Karpas-422 (cell line): ENCODE measurements at places on chromosomes 5 and 9. TPM values are rescaled to one million over a fixed set of nuclear protein-coding genes. Genes with fewer than 3 reads are reported as not detected.

The LAMC3 gene
- not detected in 2 replicates for total RNA-seq

- no peak for DNase-seq
- no peak overlapping the region for H3K27ac ChIP-seq
- no peaks in the 10 kb centered on the region for H3K27me3 ChIP-seq
- no peak overlapping the region for H3K4me3 ChIP-seq
- peaks cover 30% of the 10 kb centered on the region; the same call in 1 of the 2 replicates for H3K36me3 ChIP-seq
Observed at GRCh38 chr5:158769079-158769478, 330.6 kb downstream of the EBF1 start.

DNA sequence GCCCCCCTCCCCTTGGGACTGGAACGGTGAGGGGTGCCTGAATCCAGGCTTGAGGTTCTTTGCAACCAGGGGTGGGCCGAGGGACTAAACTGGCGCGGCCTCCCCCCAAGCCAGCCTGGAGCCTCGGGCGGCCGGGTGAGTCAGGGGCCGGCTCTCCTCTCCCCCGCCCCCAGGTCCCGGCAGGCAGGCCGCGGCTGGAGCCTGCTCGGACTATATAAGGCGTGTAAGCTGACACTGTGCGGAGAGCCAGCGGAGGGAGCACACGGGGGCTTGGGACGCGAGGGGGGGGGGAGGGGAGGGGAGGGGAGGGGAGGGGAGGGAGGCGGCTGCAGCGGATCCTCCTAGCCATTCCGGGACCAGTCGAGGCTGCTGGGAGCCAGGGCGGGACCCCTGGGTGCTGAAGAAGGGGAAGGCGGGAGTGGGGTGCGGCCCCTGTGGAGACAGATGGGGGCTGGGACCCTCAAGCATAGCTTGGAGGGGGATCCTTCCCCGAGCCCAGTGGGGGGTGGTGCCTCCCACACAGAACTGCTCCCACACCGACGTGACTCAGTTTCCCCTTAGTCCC lies 595 bp downstream of the PDLIM7 start:
- H3K4me3 ChIP-seq: peak overlapping the region; percentile 96
- peak overlapping the region; percentile 85 for H3K27ac ChIP-seq
- peaks cover 46% of the 10 kb centered on the region for H3K4me1 ChIP-seq
- H3K27me3 ChIP-seq: no peaks in the 10 kb centered on the region
- DNase-seq: peak; percentile 90

- DNase-seq: no peak
- no peak overlapping the region for H3K4me3 ChIP-seq
- H3K27ac ChIP-seq: no peak overlapping the region
Observed at GRCh38 chr5:174383210-174384167, 338.0 kb downstream of the NSG2 start.

DNA sequence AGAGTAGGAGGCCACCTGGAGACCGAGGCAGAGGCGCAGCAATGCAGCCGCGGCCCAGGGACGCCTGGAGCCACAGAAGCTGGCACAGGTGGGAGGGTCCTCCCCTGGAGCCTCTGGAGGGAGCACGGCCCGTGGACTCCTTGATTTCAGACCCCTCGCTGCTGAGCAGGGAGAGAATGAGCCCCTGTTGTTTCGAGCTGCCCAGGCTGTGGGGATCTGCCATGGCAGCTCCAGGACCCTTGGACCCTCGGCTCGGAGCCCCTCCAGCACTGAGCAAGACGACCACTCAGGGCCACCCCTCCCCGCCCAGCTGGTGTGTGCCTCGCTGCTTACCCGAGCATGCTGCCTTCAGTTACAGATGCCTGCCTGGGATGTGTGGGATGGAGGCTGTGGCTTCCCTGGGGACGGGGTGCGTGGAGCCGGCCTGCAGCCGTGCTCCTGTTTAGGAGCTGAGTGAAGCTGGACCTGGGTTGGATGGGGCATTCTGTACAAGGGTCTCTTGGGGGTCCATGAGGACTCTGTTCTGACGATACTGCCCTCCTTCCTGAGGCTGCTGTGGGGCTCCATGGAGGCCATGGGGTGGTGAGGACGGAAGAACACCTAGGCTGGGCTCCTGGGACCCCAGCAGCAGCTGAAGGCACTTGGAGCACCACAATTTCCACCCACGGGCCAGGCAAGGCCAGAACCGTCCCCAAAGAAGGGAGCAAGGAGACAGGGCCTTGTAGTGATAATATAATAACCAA lies 115.1 kb upstream of the LPCAT1 start:
- H3K4me1 ChIP-seq: peaks cover under 1% of the 10 kb centered on the region; the same call in 1 of the 2 replicates
- no peak overlapping the region for H3K27ac ChIP-seq
- no peaks in the 10 kb centered on the region for H3K36me3 ChIP-seq
- H3K27me3 ChIP-seq: no peaks in the 10 kb centered on the region

The ASB6 gene
- total RNA-seq: 10.6 and 16.3 TPM in 2 replicates

GRCh38 chr5:21685522-21685921 lies 1167.6 kb downstream of the CDH12 start:
- H3K36me3 ChIP-seq: no peaks in the 10 kb centered on the region
- H3K4me1 ChIP-seq: no peaks in the 10 kb centered on the region
- H3K4me3 ChIP-seq: no peak overlapping the region
- DNase-seq: no peak
- H3K27ac ChIP-seq: no peak overlapping the region
- H3K27me3 ChIP-seq: no peaks in the 10 kb centered on the region

DNA sequence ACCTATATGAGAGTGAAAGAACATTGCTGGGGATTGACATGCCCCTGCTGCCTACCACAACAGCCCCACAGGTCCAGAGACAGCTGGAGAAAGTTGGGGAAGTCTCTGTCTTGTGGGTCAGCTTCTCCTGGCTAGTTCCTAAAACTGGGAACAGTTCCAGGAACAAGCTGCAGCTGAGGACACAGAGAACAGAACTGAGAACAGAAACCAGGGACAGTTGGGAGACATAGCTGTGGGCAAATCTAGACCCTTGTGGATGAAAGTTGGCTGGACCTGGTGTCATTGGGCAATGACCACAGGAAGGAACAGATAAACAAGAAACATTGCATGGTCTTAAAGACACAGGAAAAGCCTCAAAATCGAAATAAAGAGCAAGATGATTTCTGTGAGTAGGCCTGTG lies 58.3 kb upstream of the MOCS2 start:
- H3K27ac ChIP-seq: no peak overlapping the region
- no peaks in the 10 kb centered on the region for H3K4me1 ChIP-seq
- H3K4me3 ChIP-seq: no peak overlapping the region
- H3K27me3 ChIP-seq: 0 out of 2 replicates have a peak, but pooled peaks cover 2% of the 10 kb centered on the region
- H3K36me3 ChIP-seq: no peaks in the 10 kb centered on the region

- no peaks in the 10 kb centered on the region for H3K27me3 ChIP-seq
- peaks cover 6% of the 10 kb centered on the region; the same call in 1 of the 2 replicates for H3K4me1 ChIP-seq
- no peak overlapping the region for H3K4me3 ChIP-seq
- H3K27ac ChIP-seq: no peak overlapping the region
Observed at GRCh38 chr9:134206311-134207300, 42.2 kb upstream of the RNU6ATAC start.

The OBP2B gene
- not detected in 2 replicates for total RNA-seq

- no peak overlapping the region for H3K4me3 ChIP-seq
- H3K4me1 ChIP-seq: peaks cover 10% of the 10 kb centered on the region
- no peak for DNase-seq
- H3K27ac ChIP-seq: no peak overlapping the region
Observed at GRCh38 chr9:82922686-82923085, 140.3 kb downstream of the RASEF start.

- H3K36me3 ChIP-seq: no peaks in the 10 kb centered on the region
- H3K27ac ChIP-seq: no peak overlapping the region
- peaks cover 30% of the 10 kb centered on the region for H3K4me1 ChIP-seq
- H3K4me3 ChIP-seq: no peak overlapping the region
Observed at GRCh38 chr9:125444166-125444565, 182.5 kb downstream of the GAPVD1 start.

The DRD1 gene
- total RNA-seq: not detected in 2 replicates

GRCh38 chr9:128150594-128151308 lies 1.5 kb downstream of the LCN2 start:
- H3K4me3 ChIP-seq: no peak overlapping the region
- H3K4me1 ChIP-seq: no peaks in the 10 kb centered on the region
- H3K27ac ChIP-seq: no peak overlapping the region
- DNase-seq: peak; percentile 83

GRCh38 chr9:125908136-125908535 lies 161.0 kb downstream of the PBX3 start:
- H3K36me3 ChIP-seq: no peaks in the 10 kb centered on the region
- no peak overlapping the region for H3K4me3 ChIP-seq
- H3K4me1 ChIP-seq: peaks cover 4% of the 10 kb centered on the region; the same call in 1 of the 2 replicates
- H3K27me3 ChIP-seq: no peaks in the 10 kb centered on the region
- no peak for DNase-seq

- no peaks in the 10 kb centered on the region for H3K4me1 ChIP-seq
- H3K4me3 ChIP-seq: no peak overlapping the region
- H3K27me3 ChIP-seq: no peaks in the 10 kb centered on the region
- H3K27ac ChIP-seq: no peak overlapping the region
Observed at GRCh38 chr5:107099506-107099905, 571.2 kb downstream of the EFNA5 start.

The CDH6 gene
- not detected in 2 replicates for total RNA-seq

The ANXA2R gene
- total RNA-seq: 9.0 and 15.3 TPM in 2 replicates

The PRSS3 gene
- total RNA-seq: 0.40 TPM in 1 of 2 replicates, not detected in the other

DNA sequence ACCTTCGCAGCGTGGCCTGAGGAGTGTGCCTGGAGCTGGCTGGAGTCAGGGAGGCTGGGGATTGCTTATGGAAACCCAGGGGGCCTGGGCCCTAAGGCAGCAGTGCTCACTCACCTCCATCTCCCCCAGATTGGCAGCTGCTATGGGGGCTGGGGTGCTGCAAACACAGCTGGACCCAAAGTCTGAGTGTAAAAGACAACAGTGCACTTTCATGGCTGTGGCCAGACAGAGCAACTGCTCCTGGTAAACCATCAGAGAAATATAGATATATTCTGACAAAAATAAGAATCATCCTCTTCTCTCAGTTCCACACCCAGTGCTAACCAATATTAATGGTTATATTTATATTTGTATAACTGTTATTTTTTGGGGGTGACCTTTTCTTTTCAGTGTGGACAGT lies 123.9 kb downstream of the TENT4A start:
- H3K27me3 ChIP-seq: no peaks in the 10 kb centered on the region
- no peak overlapping the region for H3K4me3 ChIP-seq
- H3K27ac ChIP-seq: no peak overlapping the region
- H3K36me3 ChIP-seq: no peaks in the 10 kb centered on the region
- no peaks in the 10 kb centered on the region for H3K4me1 ChIP-seq

DNA sequence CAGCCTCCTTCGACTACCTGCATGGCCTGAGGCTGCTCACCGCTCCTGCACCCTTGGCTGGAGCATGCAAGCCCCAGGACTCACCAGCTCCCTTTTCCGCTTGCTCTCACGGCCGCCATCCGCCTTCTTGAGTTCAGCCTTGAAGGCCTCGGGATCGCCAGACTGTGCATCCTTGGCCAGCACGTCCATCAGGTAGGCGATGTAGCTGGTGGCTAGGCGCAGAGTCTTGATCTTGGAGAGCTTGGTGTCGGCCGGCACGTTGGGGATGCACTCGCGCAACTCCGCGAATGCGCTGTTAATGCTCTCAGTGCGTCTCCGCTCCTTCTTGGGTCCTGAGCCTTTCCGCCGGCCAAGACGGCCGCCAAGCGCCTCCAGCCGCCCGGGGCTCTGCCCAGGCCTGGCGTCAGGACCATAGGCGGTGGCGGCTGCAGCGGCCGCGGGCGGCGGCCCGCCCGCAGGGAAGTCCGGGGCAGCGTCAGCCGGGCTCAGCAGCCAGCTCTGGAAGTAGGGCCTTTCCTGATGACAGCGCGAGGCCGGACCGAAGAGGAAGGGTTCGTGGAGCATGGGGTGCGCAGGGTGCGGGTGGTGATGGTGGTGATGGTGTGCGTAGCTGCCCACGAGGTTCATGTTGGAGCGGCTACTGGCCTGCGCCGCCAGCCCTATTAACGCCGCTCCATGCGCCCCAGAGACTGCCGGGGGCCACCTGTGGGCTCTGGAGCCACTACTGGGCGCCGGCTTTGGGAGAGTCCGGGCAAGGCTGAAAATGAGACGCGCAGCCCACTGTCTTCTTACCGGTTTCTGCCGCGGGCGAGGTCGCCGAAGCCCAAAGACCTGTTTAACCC lies 424 bp downstream of the HAND1 start:
- H3K27me3 ChIP-seq: no peaks in the 10 kb centered on the region
- no peaks in the 10 kb centered on the region for H3K4me1 ChIP-seq
- no peak overlapping the region for H3K27ac ChIP-seq

- no peaks in the 10 kb centered on the region for H3K36me3 ChIP-seq
- no peak overlapping the region for H3K4me3 ChIP-seq
- H3K27me3 ChIP-seq: no peaks in the 10 kb centered on the region
- H3K27ac ChIP-seq: no peak overlapping the region
Observed at GRCh38 chr5:153827397-153827796, 211.3 kb downstream of the FAM114A2 start.

- H3K27ac ChIP-seq: no peak overlapping the region
- H3K4me3 ChIP-seq: no peak overlapping the region
- DNase-seq: no peak
- H3K4me1 ChIP-seq: no peaks in the 10 kb centered on the region
- H3K27me3 ChIP-seq: no peaks in the 10 kb centered on the region
Observed at GRCh38 chr5:88094403-88094802, 174.2 kb downstream of the TMEM161B start.

GRCh38 chr9:108478431-108479332 lies 377.1 kb downstream of the ACTL7B start:
- H3K4me1 ChIP-seq: no peaks in the 10 kb centered on the region
- DNase-seq: no peak
- no peaks in the 10 kb centered on the region for H3K36me3 ChIP-seq
- no peak overlapping the region for H3K4me3 ChIP-seq
- no peak overlapping the region for H3K27ac ChIP-seq

The ANKRD34B gene
- not detected in 2 replicates for total RNA-seq

DNA sequence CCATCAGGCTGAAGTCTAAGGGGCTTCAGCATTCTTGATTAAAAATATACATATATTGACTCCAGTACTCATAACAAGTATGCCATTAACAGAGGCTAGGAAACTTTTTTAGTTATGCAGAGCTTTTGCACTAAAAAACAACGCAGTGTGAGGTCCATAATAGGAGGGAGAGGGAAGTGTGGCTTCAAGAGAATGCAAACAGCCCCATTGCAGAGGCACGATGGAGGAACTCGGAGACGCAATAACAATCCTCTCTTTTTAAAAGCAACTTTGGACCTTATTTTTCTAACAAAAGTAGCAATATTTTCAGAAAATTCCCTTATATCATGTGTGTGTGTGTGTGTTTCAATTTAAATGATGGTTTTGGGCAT lies 150.0 kb upstream of the PTCH1 start:
- no peak overlapping the region for H3K4me3 ChIP-seq

DNA sequence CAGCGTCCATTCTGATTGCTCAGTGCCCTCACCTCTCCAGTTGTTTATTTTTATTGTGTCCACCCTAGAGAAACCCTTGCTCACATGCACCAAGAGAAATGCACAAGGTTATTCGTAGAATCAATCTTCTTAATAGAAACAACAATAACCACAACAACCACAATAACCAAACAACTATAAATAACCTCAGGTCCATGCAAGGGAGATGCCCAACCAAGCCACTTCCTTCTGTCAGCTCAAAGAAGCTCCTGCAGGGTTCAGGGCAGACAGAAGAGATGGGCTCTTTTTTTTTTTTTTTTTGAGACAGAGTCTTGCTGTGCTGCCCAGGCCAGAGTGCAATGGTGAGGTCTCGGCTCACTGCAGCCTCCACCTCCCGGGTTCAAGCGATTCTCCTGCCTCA lies 14.9 kb upstream of the TCOF1 start:
- H3K36me3 ChIP-seq: no peaks in the 10 kb centered on the region
- no peaks in the 10 kb centered on the region for H3K4me1 ChIP-seq
- no peak overlapping the region for H3K4me3 ChIP-seq
- no peak for DNase-seq

- H3K4me1 ChIP-seq: no peaks in the 10 kb centered on the region
- no peak overlapping the region for H3K4me3 ChIP-seq
- DNase-seq: no peak
- no peaks in the 10 kb centered on the region for H3K27me3 ChIP-seq
- H3K27ac ChIP-seq: no peak overlapping the region
Observed at GRCh38 chr5:139468421-139468931, 2.3 kb upstream of the SMIM33 start.

The SHISAL2B gene
- not detected in 2 replicates for total RNA-seq

The CAMK4 gene
- 0.04 and 1.6 TPM in 2 replicates for total RNA-seq
